ENCODE measurements at places on chromosomes 16 and 17.

GRCh38 chr17:80605326-80606066 is 60.9 kb downstream of the RPTOR start:
- peak; percentile 46 for DNase-seq

GRCh38 chr16:89135971-89136765 is 35.4 kb upstream of the CDH15 start:
- DNase-seq, result no peak

DNA sequence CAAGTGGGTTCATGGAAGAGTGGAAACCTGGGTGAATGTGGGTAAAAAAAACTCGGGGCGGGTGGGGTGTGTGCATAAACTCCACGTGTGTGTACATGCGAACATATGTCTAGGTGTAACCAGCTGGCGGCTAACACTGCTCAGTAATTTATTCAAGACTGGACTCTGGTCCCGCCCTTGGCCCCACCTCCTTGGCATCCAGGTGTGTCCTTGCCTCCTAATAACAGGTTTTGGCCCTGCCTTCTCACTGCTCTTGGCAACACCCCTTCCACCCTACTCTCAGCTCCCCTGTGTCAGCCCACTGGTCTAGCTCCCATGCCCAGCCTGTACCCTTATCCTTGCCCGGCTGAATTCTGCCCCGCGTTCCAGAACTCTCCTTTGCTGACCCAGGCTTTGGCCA is 8.3 kb downstream of the FLII start:
- DNase-seq, result no peak

DNA sequence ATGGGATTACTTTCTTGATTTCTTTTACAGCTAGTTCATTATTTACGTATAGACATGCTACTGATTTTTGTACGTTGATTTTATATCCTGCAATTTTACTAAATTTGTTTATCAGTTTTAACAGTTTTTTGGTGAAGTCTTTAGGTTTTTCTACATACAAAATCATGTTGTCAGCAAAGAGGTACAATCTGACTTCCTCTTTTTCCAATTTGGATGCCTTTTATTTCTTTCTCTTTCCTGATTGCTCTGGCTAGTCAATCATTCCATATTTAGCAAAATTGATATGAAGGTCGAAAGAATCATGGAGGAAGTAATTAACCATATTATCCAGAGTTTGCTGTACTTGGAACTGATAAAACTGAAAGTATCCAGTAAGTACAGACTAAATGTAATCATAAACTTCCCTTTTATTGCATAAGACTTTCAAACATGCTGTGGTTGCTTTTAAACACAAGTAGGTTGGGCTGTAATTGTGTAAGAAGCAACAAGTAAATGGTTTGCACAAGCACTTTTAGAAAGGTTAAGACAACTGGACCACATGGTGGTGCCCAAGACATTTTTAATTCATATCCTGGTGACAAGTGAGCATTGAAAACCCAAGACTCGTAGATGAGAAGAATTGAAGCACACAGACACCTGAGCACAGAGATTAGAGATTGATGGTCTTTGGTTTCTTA is 8.4 kb downstream of the GDE1 start:
- no peak for DNase-seq

GRCh38 chr16:85595812-85596502 is 17.2 kb upstream of the GSE1 start:
- DNase-seq, result no peak

GRCh38 chr17:74824961-74825627 is 34.6 kb downstream of the GRIN2C start:
- DNase-seq, result no peak

GRCh38 chr16:86165479-86165878 is 266.5 kb downstream of the IRF8 start:
- no peak for DNase-seq

DNA sequence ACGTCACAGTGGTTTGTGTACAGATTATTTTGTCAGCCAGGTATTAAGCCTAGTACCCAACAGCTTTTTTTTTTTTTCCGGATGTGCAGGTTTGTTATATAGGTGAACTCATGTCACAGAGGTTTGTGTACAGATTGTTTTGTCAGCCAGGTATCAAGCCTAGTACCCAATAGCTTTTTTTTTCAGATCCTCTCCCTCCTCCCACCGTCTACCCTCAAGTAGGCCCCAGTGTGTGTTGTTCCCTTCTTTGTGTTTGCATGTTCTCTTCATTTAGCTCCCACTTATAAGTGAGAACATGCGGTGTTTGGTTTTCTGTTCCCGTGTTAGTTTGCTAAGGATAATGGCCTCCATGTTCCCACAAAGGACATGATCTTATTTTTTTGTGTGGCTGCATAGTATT is 19.9 kb downstream of the RPTOR start:
- no peak for DNase-seq

DNA sequence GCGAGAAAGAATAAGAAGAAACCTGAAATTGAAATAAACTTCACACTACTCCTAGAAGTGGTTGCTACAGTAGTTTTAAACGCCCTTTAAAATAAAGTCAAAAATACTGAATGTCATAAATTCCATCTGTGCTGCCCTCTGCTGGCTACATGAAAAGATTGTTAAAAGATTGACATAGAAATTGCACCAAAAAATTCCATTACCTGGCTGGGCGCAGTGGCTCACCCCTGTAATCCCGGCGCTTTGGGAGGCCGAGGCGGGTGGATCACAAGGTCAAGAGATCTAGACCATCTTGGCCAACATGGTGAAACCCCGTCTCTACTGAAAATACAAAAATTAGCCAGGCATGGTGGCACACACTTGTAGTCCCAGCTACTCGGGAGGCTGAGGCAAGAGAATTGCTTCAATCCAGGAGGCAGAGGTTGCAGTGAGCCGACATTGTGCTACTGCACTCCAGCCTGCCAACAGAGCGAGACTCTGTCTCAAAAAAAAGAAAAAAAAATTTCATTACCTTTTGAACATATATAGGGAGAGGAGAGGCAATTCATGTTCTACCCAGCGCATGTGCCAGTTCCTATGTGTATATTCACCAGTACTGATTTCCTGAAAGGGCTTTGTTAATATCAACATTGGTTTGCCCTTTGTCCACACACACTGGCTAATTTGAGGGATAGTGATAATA is 36.5 kb downstream of the CYTH1 start:
- no peak for DNase-seq

GRCh38 chr16:11406177-11406560 is 60.9 kb downstream of the RMI2 start:
- no peak for DNase-seq

DNA sequence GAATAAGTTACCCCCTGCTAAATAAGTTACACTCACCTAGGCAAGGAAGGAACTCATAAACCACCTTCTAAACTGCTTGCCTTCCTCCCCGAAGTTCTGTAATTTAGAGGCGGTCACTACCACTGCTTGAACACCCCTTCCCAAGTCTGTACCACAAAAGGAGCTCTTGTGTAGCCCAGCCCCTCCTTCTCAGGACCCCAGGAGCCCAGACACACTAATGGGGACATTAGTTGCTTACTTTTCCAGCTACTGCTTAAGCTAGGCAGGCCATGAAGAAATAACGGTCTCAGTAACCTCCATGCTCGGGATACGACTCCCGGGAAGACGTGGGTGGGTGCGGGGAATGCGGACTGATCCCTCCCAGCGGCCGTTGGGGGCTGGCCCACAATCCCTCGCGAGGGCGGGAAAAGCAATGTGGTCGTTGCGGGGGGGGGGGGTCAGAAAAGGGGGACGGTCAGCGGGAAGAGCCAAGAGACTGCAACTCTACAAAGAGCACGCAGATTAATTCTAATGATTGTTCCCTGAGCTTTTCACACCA is at the start of gene TEX14:
TSS of gene TEX14 (minus strand) at position 345 of the 538 bp plus-strand sequence. CDS start 40,044 bp downstream, outside the sequence.
- no peak for DNase-seq

- DNase-seq, result no peak
Measured at GRCh38 chr16:31157136-31157535, 7.3 kb upstream of the PRSS36 start.

DNA sequence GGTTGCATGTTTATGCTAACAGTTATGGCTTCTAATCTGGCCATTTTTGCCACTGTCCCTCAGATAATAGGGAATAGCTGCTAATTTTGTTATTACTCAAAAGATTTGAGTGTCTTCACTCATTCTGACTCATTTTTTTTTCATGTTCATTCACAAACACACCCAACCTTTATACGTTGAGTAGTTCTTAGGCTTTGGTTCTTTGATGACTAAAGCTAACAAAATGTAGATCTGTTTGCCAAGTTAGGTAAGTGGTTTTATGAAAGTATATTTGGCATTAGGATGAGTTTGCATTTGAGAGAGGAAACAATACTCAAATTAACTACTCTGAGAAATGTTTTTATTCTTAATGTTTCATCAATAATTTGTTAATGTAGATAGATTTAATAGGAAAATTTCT is 3.6 kb downstream of the MAP2K4 start:
- no peak for DNase-seq

DNA sequence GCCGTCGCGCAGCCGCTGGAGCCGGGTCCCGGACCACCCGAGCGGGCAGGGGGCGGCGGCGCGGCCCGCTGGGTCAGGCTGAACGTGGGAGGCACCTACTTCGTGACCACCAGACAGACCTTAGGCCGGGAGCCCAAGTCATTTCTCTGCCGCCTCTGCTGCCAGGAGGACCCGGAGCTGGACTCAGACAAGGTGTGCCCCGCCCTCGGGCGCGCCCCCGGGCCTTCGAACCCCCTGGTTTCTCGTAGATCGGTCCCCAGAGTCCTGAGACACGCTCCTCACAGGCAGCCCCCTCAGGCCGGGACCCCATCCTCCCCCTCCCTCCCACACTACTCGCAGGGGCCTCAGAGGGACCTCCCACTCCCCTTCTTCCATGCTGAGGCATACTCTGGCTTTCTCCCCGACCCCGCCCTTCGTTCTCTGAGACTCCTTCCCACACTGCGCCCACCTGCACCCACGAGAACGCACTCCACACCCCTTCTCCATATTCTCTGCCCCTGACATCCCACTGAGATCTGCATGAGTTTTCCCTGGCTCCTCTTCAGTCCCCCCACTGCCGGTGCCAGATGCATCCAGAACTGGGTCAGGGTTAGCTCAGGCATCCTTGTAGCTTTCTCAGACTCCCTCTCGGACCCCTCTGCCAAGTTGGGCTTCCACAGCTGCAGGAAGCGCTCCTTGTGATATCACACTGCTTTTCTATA is 523 bp downstream of the KCTD2 start:
- no peak for DNase-seq

DNA sequence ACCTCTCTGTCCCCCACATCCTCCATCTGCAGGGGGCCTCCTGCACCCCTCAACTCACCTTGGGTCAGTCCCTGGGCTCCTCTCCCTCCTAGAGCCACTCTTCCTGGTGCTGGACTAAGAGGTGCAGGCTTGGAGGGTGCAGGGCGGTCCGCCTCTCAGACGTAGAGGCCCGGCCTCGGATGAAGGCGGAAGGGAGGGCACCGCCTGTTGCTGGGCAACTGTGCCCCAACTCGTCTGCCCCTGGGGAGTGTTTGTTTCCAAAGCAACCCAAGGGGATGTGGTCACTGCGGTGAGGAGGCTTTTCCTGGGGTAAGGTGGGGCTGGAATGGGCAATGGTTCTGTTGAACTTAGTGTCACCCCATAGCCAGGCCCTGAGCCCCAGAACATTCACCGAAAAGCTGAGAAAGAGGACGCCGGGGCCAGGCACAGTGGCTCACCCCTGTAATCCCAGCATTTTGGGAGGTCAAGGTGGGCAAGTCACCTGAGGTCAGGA is at the start of gene C16orf54:
TSS of gene C16orf54 (minus strand) at position 138 of the 493 bp plus-strand sequence. CDS start 1,039 bp downstream, outside the sequence.
- peak; percentile 60 for DNase-seq

DNA sequence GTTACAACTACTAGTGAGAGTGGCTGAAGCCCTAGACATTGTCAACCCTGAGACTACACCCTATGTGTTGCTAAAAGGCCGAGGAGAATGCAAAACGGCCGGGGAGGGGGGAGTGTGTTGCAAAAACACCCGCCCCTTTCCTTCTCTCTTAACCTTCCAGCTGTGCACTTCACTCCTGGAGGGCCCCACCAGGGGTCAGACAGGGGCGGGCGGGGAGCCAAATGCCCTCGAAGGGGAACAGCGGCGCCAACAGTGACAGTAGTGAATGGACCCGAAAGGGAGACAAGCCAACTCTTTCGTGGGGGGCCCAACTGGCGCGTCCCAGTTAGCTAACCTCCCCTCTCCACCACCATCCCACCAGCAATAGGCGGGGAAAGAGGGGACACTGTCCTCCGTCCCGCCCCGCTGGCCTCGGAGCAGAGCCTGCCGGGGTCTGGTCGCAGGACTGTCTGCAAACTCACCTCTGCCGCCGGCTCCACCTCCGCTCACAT is 352 bp downstream of the MARF1 start:
- DNase-seq, result peak; percentile 37

DNA sequence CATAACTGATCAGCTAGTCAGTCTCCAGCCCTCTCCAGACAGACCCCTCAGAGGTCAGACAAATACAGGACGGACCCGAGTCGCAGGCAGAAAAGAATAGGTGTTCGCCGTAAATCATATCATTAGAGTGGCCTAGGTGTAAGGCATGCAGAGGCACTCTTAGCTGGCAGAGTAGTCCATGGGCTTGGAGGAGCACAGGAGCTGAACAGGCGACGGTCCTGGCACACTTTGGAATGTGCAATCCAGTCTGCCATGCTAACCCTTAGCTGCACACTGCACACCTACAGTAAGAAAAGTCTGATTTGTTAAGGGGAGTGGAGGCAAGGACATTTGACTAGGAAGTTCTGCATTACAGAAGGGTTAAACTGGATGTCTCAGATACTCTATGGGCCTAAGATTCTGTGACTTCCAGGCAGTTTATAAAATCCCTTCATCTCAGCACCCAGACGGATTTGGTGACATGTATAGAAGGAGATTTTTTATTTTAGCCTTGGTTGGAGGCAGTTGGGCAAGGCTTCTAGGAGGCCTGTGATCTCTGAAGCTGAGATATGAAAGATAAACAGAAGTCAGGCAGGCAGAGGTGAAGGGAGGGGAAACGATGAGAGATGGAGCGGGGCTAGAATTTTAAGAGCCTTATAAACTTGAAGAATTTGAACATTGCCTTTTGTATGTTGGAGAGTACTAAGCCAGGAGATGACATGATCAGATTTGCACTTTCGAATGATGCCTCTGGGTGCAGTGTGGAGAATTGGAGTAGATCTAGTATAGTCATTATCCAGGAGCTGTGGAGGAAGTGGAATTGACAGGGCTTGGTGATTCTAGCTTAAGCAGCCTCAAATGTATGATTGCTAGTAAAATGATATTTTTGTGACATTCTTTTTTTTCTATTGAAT is 34.6 kb upstream of the SLC5A11 start:
- no peak for DNase-seq

DNA sequence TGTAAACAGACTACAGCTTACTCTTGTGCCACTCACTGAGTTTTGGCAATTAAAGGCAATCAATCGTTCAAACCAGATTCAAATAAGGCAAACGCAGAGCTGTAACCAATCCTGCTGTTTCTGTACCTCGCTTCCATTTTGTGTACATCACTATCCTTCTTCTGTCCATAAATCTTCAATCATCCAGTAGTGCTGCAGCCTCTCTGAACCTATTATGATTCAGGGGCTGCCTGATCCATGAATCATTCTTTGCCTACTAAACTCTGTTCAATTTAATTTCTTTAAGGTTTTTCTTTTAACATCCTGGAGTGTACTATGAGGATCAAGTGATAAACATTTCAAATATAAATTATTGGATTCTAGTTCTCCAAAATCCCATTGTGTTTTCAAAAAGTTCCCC is 93.9 kb downstream of the CEP112 start:
- DNase-seq, result no peak

GRCh38 chr16:87338155-87338765 is 21.1 kb upstream of the C16orf95 start:
- no peak for DNase-seq

GRCh38 chr17:77645072-77646045 is 313.1 kb upstream of the TNRC6C start:
- no peak for DNase-seq

- no peak for DNase-seq
Measured at GRCh38 chr17:56830726-56831368, 2.9 kb downstream of the C17orf67 start.

GRCh38 chr16:76984196-76984595 is 206.8 kb upstream of the MON1B start:
- no peak for DNase-seq
